Stimulated activated CD4-positive, alpha-beta T cell treated with anti-CD3 and anti-CD28 coated beads, Interleukin-1b, Interleukin-23, amount 100 ng/mL, for 24 hours (primary cell): ENCODE measurements at places on chromosomes 16 and 17.
A peak's percentile ranks its signal among the peaks of the same experiment; 100 is the strongest.

GRCh38 chr16:73028263-73028662 is 19.7 kb downstream of the ZFHX3 start:
- DNase-seq, result no peak

- no peak for DNase-seq
Measured at GRCh38 chr16:89176717-89177116, 5.2 kb downstream of the CDH15 start.

GRCh38 chr17:5516060-5516792 is 29.9 kb downstream of the MIS12 start:
- no peak for DNase-seq

- no peak for DNase-seq
Measured at GRCh38 chr17:68599552-68600066, 1.6 kb downstream of the FAM20A start.

- no peak for DNase-seq
Measured at GRCh38 chr17:63672856-63673255, 27.1 kb downstream of the LIMD2 start.

DNA sequence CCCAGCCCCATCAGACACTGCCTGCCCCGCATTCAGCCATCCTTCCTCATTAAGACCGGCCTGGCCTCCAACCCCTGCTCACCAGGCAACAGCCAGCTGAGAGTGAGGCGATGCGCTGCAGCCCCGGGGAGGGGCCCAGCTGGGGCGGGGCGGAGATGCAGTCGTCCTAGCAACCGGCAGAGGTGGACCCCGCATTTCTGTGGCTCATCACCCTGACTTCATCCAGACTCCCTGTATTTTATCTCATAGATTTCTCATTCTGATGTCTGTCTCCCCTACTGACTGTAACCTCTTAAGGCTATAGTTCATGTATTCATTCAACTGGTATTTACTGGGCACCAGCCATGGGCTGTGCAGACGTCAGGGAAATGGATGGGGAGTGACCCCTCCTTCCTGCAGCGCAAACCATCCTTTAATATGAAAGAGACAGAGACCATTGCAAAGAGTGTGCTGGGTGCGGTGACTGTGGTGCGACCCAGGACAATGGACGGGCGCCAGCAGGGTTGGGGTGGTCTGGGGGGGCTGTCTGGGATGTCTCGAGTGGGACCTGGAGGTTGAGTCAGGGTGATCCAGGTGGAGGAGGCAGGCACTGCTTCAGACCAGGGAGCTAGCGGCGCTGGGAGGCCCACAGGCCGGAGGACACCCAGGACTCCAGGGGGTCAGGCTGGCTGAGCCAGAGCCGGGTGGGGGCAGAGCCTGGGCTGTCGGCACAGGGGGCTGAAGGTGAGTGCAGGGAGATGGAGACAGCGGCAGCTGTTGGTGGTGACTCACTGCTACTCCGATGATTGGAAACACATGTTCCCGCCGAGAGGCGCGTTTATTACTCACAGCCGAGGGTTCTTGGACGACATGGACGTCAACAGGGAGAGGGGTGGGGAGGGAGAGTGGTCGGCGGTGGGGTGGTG is 10.5 kb upstream of the TIMP2 start:
- DNase-seq, result no peak

- DNase-seq, result no peak
Measured at GRCh38 chr16:17026600-17027242, 444.0 kb downstream of the XYLT1 start.

DNA sequence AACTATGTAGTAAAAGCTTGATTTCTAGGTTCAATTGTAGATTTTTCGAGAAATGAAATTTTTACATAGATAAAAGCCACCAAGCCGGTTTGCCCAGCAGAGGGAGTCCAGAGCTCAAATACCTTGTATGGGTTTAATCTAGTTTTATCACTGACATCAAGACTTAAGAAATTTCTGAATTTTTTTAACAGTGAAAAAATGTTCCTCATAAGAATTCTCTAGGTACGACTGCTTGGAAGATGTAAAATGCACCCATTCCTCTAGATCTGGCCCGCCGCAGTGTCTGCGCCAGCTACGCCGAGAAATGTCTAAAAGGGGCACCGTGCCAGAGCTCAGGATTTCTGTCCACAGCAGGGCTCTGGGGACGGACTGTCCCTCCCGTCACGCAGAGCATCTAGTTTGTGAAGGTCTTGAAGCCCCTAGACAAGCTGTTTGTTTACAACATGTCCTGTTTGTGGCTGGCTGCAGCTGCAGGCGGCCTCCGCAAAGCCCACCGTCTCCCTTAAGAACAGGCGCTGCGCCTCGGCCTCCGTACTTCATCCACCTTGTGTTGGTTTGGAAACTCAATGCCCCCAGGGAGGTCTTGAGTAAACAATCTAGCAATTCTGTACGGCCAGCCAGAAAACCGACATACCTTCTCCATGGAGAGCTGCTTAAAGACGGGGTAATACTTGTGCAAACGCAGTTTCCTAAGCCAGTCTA is 24.8 kb downstream of the MAP1LC3B start:
- DNase-seq, result no peak

DNA sequence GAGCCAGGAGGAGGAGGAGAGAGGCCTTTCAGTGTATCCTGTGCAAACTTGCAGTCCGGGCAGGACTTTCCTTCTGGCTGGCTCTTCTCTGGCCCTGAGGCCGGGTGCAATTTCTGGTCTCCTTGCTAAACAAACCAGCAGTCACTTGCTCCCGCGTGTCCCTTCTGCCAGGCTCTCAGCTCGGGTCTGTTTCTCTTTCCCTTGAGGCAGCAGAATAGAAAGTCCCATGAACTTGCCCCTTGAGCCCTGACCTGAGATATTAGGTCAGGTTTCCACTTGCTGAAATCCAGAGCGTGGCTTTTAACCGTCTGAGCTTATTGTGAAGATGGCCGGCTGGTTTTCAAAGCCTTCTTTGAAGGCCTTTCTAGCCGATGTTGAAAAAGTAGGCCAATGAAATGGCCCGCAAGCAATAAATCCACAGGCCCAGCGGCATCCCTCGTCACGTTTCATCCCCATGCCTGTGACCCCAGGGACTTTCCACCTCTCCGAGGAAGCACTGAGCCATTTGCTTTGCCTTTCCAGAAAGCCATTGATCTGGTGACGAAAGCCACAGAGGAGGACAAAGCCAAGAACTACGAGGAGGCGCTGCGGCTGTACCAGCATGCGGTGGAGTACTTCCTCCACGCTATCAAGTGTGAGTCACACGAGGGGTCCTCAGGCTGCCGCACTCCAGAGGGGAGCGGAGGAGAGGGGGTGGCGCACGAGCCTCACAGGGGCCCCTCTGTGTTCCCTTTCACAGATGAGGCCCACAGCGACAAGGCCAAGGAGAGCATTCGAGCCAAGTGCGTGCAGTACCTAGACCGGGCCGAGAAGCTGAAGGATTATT is 4.5 kb downstream of the VPS4A start:
- no peak for DNase-seq

- DNase-seq, result no peak
Measured at GRCh38 chr16:68987734-68988457, 117.6 kb upstream of the HAS3 start.

DNA sequence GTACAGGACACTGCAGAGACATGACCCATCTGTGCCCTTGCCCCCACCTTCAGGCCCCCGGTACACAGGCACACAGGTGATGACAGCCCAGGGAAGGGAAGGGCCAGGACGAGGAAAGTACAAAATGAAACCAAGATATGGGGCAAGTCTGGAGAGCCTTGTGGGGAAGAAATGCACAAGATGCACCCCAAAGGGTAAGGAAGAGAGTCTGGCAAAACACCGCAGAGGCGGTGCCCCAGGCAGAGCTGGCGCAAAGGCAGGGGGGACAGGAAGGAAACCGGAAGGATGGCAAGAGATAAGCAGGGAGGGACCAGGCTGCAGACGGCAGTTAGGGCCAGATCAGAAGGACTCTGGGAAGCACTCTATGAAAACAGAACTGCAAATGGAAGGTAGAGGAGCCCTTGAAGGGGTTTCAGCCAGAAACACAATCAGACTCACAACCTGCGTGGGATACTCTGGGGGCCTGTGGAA is 81.4 kb downstream of the SLC39A11 start:
- DNase-seq, result no peak

DNA sequence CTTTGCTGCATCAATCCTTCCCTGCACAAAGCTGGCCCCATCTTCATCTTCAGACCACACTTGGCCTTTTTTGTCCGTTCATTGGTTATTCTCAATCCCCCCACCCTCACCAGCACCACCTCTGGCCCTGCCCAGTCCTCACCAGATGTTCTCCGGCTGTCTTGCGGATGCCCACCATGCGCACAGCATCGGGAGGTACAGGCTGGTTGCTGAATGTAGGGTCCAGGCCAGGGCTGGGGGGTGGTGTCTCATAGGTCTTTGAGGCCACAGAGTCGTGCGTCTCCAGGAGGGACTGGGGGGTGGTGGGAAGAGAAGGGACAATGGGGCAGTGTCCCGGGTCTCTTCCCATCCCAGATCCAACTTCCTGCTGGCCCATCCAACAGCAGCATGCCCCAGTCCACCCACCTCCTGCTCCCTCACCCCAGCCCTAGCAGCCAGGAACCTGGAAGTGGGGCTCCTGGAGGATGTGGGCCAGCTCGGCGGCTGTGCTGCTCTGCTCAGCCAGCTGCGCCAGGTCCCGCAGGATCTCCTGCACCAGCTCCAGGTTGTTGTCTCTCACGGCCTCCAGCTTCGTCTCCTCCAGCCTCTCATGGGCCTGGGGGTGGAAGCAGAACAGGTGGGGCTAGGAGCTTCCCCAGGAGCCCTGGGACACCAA is 24.4 kb downstream of the MPP2 start:
- no peak for DNase-seq

GRCh38 chr16:29900888-29901606 is 759 bp downstream of the ASPHD1 start:
- DNase-seq, result no peak

DNA sequence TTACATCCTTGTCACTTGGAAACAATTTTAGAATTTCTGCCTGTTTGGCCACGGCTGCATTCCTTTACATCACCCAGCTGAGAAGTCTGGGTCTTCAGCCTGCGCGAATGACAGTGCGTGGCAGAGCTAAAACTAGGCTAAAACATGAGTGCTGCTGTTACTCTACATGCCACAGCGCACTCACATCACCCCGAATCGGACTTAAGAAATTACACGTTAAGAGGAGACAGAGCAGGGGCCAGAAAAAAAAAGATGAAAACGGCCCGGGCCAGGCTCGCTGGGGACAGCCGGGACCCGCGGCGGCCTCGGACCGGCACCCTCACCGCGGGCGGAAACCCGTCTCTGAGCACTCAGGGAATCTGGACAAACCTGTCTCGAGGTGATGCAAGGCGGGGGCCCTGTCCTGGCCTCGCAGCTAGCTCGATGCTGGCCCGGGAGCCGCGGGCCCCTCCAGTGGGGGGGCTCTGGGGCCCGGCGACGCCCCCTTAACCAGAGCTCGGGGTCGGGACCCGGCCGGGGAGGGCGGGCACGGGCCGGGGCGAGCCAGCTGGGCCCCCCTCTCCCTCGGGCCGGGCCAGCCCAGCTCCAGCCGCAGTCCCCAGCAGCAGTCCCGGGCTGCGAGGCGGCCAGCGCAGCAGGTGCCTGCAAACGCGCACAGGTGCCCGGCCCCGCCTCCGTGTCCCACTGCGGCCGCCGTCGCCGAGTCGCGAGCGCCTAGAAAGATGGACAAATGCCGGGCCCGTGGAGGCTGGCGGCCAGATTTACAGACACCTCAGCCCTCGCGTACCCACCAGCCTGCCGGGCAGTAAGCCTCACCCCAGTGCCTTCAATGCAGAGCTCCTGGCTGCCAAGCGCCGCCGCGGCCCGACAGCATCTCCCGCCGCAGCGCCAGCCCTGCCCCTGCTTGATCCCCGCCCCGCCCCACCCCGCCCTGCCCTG is at the start of gene AKTIP:
Gene AKTIP, minus strand, starts transcription at position 879 of the 939 bp plus-strand sequence. CDS start 2,950 bp downstream, outside the sequence.
- DNase-seq, result peak; percentile 42

DNA sequence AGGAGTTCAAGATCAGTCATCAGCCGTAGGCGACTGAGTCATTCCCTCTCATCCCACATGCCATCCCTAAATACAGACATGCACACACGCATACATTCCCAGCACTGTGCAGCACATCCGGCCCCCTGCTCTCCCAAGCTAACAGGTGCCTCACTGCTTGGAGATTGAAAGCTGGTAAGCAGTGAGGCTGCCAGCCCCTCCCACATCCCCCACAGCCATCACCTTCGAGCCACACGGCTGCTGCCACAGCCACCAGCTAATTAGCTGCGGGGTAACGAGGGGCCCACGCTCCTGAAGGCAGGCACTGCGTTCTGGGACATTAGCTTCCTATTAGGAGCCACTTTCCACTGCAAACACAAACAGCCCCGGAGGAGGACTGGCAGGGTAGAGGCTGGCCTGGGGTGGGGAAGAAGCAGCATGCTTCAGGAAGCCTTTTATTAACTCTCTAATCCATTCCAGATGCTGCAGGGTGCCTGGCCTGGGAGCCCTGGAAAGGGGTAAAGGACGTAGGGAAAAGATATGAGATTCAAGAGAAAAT is 179.6 kb downstream of the CCT6B start:
- DNase-seq, result no peak

- DNase-seq, result no peak
Measured at GRCh38 chr16:85521552-85522307, 91.4 kb upstream of the GSE1 start.

DNA sequence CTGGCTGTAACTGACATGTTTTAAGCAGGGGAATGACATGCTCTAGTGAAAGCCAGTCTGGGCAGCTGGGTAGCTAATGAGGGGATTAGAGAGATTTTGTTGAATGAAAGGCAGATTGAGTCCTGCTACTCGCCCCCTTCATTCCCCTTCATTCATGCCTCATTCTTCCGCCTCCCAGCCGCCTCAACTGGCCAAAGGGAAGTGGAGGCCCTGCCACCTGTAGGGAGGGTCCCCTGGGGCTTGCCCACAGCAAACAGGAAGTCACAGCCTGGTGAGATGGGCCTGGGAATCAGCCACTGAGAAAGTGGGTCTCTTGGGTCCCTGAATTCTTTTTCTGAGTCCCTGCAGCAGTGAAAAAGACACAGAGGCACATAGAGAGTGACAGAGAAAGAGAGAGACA is 1.1 kb upstream of the CD19 start:
- DNase-seq, result no peak

DNA sequence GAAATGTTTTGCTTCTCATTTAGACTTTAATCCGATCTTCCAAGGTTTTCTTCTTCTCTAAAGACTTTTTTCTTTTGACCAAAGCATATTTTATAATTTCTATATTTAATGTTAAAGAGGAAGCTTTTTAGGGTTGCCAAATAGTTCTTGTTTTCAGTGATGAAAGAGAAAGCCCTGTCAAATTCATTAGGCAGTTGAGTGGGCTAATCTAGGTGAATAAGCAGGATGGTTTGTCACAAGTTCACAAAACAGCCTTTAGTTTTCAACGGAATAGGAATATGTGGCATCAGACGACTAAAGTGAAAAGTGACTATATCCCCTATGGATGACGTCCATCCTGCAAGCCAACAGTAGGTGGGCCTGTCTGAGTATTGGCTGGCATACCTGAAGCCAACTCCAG is 118.8 kb downstream of the NLK start:
- DNase-seq, result no peak

GRCh38 chr17:50764734-50765149 is 2.6 kb downstream of the ANKRD40CL start:
- no peak for DNase-seq

- no peak for DNase-seq
Measured at GRCh38 chr16:65083164-65083857, 38.6 kb downstream of the CDH11 start.

- no peak for DNase-seq
Measured at GRCh38 chr17:37176723-37177122, 199.1 kb upstream of the C17orf78 start.
